AG09319 (cell line): ENCODE measurements at places on chromosomes 2 and 18.

DNA sequence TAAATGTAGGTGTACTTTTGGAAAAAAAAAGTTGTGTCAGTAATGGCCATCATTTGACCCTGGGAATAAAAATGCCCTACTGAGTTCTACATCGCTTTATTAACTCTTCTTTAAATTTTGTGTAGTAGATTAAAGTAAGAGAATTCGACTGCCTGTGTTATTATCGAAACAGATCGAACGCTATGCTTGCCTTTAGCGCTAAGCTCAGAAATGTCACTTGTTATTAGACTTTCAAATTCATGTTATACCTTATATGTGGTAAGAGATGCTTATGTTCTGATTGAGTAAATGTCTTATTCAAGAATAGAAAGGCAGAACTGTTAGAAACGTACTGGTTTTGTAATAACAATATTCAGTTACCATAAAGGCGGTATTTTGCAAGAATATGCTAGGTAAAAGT lies 1.4 kb downstream of the UGP2 start:
- DNase-seq, result no peak

GRCh38 chr18:55387139-55387984 lies 200.6 kb downstream of the TCF4 start:
- no peak for DNase-seq

GRCh38 chr18:11850821-11851145 lies 430 bp upstream of the CHMP1B start:
- DNase-seq, result peak; percentile 30

DNA sequence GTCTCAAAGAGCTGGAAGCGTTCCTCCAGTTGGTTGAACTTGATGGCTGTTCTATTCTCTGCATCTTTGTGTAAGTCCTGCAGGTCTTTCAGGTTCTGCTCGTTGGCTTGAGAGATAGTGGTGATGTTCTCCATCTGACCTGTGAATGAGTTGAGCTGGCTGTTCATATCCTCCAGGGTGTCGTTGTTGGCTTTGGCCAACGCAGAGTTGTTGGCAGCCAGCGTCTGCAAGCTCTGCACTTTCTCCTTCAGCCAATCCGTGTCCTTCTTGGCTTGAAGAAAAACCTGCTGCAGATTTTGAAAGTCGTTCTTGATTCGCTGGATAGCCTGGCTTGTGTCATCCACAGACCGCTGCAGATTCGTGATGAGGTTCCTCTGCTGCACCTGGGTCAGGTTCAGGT lies 78.8 kb upstream of the THOC1 start:
- DNase-seq, result no peak

- no peak for DNase-seq
These were observed 21.4 kb downstream of the ANKRD30B start for GRCh38 chr18:14769381-14769780.

DNA sequence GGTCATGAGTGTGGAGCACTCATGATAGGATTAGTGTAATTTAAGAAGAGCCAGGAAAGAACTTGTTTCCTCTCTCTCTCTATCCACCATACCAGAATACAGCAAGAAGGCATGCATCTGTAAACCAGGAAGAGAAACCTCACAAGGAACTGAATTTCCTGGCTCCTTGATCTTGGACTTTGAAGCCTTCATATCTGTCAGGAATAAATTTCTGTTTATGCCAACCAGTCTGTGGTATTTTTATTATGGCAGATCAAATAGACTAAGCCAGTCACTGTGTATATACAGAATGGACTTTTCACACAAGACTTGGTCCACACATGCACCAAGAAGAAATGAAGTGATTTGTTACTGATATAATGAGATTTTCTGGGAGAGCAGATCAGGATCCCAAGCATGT lies 930.1 kb upstream of the TMEFF2 start:
- no peak for DNase-seq

- no peak for DNase-seq
These were observed 123.2 kb upstream of the RPRM start for GRCh38 chr2:153601812-153602211.

DNA sequence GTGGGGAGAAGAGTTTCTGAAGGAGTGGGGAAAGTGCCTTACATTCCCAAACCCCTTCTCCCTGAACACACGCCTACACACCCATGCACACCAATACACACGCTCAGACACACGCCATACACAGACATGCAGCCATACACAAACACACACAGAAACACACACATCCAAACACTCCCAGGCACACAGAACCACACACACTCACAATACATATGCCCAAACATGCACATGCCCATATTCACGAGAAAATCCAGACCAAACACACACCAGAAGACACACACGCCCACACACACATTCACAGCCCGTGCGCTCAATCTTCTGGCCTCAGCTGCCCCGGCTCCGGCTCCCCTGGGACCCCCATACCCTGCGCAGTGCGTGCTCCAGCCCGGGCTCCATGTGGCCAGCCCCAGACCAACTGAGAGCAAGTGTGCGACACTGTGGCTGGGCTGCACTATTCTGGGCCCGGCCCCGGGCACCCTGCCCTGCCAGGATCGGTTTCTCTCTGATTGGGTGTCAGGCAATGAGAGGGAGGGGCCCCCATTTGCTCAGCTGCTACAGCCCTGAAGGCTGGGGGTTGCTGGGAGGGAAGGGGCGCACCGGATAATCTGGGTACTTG lies at the start of gene PRKAG3:
Gene PRKAG3, minus strand, starts transcription at position 426 of the 613 bp plus-strand sequence.
- no peak for DNase-seq

GRCh38 chr18:56475250-56475649 lies 163.1 kb downstream of the TXNL1 start:
- DNase-seq, result no peak

DNA sequence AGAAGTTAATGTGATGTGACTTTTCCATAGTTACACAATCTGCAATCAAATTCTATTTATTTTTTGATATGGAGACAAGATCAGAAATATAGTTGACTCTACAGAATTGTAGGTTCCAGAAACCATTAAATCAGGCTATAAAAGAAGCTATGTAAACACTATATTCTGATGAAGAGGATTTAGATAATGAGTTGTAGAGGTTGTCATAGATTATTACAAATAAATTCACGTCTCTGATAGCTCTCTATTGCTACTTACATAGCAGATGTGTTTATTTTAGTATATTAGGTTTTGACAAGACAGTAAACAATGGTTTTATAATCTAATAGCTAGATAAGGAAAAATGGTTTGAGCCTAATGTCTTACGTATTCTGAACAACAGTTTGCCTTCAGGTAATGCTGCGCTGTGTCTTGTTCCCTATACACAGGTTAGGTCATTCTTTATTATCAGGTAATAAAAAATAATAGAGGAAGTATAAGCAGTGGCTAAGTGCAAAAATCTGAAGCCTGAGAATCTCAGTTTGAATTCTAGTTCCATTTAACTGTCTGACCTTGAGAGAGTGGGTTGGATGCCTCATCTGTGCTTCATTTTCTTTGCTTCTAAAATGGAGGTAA lies 93.4 kb downstream of the PPP1R1C start:
- DNase-seq, result no peak

- DNase-seq, result no peak
These were observed 28.2 kb downstream of the BIN1 start for GRCh38 chr2:127078666-127079270.

DNA sequence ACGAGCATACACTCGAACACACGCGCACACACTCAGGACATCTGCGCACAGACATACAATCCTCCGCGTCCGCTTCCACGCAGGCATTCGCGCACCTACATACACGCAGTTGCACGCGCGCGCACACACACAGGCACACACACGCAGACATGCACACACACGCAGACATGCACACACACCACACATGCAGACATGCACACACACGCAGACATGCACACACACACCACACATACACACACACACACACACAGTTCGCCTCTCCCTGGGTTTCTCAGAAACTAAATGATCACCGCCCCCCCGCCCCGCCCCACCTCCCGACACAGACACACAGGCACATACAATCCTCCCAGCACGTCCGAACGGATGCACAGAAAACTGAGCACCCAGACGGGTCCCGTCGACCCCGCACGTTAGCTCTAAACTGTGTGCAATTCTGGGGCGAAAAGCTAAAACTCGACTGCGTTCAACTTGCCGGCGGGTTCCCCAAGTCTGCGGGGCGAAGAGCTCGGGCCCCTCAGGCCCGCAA lies 1.0 kb downstream of the EPHA4 start:
- no peak for DNase-seq

GRCh38 chr18:67300498-67300897 lies 216.0 kb downstream of the DSEL start:
- DNase-seq, result no peak

GRCh38 chr2:172090044-172090961 lies 5.0 kb downstream of the DLX1 start:
- no peak for DNase-seq

GRCh38 chr2:70673041-70673647 lies 94.9 kb downstream of the ADD2 start:
- DNase-seq, result no peak

DNA sequence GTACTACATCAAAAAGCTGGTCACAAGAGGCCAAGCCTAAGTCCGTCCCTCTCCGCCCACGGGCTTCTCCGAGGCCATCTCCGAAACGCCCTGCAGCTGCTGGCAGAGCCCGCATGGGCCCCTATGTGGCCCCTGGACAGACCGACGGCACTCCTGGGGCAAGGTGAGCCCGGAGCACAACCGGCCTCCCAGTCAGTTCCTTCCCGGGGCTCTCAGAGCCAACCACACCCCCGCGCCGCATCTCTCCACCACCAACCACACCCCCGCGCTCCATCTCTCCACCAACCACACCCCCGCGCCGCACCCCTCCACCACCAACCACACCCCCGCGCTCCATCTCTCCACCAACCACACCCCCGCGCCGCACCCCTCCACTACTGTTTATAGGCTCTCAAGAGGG lies 93.5 kb downstream of the ZNF516 start:
- DNase-seq, result no peak

GRCh38 chr2:75340560-75340959 lies 141.2 kb upstream of the TACR1 start:
- peak; percentile 72 for DNase-seq

- peak; percentile 3 for DNase-seq
These were observed 269.7 kb upstream of the SLC8A1 start for GRCh38 chr2:40721595-40721994.

GRCh38 chr2:213185147-213185822 lies 33.9 kb upstream of the IKZF2 start:
- no peak for DNase-seq

DNA sequence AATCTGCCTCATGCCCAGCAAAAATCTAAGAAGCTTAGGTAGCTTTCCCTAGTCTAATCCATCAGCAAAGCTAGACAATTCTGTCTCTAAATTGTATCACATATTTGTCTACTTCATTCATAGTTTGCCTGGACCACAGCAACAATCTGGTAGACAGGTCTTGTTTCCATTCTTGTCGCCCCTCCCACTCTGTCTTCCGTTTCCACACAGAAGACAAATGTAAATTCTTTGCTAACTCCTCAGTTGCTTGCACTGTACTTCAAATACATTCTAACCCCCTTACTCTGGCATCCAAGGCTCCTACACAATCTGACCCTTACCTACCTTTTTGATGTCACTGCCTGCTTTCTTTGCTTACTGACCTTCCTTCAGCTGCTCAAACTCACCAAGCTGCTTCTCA lies 40.1 kb downstream of the THUMPD2 start:
- no peak for DNase-seq

DNA sequence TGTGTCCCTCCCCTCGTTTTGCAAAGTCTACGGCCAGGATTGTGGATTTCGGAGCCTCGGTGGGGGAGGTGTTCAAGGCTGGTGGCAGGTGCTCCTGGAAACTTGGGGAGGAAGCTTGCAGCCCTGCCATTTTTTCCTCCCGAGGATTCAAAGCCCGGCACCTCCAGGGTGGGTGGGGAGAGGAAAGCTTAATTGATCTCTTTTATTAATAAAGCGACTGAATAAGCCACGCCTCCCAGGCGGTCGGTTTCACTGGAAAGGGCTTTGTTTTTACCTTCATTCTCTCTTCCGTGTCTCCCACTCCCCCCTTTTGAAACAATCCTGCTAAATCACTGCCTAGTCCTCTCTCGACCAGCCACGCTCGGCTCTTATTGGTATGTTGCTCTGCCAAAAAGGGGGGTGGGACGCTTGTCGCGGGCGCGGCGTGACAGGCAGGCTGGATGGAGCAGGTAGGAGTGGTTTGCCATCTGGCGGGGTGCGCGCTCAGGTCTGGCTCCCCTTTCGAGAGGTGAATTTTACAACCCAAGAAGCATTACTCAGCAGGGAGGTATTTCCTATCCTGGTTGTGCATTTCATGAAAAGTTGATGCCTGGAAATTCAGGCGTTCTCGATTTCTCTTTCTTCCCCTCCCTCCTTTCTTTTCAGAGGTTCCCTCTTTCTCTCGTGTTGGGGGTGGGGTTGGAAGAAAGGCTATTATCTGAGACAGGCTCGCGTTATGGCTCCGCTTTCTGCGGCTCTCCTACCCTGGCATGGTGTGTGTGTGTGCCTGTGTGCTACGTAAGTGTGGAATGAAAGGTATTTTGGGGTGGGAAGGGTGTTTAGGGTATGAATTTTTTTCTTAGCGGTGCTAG lies 1.4 kb downstream of the NEDD4L start:
- DNase-seq, result no peak

- no peak for DNase-seq
These were observed 26.6 kb upstream of the SEH1L start for GRCh38 chr18:12921178-12921577.

DNA sequence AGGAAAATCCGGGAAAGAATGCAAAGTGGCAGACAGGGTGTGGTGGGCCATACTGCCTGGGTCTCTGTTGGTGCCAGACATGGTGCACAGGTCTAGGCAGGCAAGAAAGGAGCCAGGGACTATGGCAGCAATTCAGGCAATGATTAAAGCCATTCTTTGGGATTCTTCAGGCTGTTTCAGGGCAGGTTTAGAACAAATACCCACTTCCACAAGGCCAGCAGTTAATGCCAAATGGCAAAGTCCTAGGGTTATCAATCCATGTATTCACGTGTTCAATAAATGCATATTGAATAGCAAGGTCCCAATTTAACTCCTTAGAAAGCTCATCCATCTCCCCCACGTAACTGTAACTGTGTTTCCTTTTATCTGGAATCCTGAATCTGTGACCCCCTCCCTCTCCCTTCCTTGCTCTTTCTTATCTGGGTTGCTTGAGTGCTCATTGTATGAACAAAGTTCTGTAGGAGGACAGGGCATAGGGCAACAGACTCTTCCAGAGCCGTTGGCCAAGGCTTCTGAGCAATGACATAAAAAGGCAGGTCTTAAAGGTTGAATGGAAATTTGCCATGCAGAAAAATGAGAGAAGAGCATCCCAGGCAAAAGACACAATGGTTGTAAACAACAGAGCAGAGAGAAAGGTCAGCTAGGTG lies 146.8 kb upstream of the KLHL29 start:
- DNase-seq, result no peak

GRCh38 chr2:236352761-236353593 lies 88.8 kb upstream of the ASB18 start:
- peak; percentile 11 for DNase-seq
